Activated CD4-positive, CD25-positive, alpha-beta regulatory T cell treated with anti-CD3 and anti-CD28 coated beads, Interleukin-2, amount 50 U/mL, for 24 hours (primary cell): ENCODE measurements at places on chromosomes 6 and 20.
A peak's percentile ranks its signal among the peaks of the same experiment; 100 is the strongest.

GRCh38 chr20:10078403-10078802 is 43.6 kb downstream of the ANKEF1 start:
- no peak for ATAC-seq

DNA sequence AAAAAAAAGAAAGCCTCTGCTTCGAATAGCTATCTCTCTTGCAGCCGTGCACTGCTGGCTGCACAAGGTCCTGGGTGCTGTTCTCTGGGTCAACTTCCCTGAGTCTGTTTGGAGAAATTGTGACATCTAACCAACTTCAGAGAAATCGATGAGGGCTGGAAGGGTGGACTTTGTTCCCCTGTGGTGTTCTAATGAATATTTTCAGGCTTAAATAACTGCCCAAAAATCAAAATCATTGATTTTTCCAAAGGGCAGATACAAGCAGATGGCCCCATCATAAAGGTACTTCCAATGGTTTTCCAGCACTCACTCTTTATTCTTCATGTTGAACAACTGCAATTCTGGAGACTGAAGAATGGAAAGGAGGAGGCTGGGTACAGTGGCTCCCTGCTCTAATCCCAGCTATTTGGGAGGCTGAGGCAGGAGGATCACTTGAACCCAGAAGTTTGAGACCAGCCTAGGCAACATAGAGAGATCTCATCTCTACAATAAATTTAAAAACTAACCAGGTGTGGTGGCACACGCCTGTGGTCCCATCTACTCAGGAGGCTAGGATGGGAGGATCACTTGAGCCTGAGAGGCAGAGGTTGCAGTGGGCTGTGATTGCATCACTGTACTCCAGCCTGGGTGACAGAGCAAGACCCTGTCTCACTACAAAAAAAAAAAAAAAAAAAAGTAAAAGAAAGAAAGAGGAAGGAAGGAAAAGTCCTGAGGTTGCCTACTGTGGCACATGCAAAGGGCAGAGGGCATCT is 59.1 kb downstream of the FOXA2 start:
- no peak for ATAC-seq

DNA sequence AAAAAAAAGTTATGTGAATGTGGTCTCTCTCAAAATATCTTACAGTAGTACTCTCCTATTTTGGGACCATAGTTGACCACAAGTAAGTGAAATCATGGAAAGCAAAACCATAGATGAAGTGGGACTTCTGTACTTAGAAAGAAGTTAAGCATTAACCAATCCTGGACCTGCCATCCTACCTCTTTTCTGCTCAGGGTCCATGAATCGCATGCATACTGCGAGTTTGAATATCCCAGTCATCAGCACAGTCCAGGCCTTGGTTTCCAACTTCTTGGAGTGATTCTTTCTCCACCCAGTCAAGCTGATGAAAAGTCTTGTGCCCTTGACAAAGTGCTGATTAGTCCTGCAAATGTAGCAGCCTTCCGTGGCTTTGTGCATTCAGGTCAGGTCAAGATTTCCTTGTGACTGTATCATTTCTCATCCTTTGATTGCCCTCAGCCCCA is 46.0 kb downstream of the RNF217 start:
- no peak for ATAC-seq

DNA sequence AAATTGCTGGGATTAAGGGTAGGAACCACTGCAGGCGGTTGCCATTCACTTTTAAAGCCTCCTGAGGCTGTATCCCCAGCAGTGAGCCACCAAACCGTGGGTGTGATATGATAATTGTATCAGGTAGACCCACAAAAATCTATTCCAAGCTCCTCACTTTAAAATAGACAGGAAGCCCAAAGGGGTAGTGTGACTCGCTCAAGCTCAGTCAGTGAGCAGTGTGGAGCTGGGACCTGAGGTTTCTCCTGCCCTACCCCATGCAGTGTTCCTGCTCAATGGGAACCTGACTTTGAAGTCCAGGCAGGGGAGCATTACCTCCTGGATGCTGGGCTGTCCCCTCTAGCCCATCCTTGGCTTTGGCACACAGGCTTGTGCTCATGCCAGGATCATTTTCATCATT is 14.9 kb upstream of the MAPRE1 start:
- ATAC-seq, result no peak

DNA sequence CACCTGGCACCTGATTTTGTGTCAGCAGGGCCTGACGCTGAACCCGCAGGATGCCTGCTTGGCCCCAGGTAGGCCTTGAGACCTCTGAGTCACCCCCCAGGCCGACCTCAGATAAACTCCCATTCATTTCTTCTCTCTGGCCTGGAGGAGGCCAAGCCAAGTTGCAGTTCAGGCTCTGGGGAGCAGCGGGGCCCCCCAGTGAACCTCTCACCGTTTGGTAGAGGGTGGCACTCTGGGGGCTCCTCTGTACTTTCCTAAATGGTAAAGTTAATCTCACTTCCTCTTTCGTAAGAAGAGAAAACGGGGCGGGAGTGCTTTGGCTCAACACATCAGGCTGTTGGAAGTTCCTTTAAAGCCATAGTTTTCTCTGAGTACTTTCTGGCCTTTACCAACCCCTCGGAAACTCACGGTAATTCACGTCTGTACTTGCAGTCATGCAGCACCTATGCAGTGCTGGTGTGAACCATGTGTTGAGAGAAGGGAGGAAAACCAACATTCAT is 2.8 kb downstream of the SIRPA start:
- peak; percentile 17 for ATAC-seq

GRCh38 chr6:118354641-118355040 is 193.5 kb upstream of the PLN start:
- ATAC-seq, result no peak

DNA sequence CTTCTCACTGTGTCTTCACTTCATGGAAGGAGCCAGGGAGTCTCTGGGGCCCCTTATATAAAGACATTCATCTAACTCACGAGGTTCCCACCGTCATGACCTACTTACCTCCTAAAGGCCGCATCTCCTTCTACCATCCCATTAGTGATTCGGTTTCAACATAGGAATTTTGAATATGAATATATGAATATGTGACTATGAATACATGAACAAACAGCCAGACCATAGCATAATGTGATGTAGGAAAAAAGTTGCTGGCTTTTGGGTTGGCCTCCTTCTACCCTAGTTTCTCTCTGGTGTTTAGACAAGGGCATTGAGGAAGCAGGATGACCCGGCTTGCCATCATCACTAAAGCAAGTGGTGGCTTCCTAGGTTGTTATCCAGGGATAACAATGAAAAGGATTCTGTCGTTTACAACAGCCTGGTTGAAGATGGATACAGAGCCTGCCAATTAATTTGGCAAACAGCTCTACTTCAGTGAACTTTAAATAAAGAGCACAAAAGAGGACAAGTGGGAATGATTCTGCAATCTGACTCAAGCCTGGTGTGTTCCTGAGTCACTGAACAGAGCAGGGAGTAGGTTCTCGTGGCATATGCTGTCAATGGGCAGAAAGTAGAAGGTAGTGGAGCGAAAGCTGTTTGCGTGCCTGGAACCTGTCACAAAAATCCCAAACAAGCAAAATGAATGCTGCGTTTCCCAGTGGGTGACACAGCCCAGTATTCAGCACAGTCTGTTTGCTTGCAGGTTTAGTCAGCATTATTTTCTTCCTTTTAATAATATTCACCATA is 44.0 kb upstream of the DOK5 start:
- no peak for ATAC-seq

- ATAC-seq, result no peak
Measured at GRCh38 chr6:167870321-167870720, 43.6 kb downstream of the AFDN start.
